ENCODE measurements at places on chromosomes 3 and 15.
A peak's percentile ranks its signal among the peaks of the same experiment; 100 is the strongest.

DNA sequence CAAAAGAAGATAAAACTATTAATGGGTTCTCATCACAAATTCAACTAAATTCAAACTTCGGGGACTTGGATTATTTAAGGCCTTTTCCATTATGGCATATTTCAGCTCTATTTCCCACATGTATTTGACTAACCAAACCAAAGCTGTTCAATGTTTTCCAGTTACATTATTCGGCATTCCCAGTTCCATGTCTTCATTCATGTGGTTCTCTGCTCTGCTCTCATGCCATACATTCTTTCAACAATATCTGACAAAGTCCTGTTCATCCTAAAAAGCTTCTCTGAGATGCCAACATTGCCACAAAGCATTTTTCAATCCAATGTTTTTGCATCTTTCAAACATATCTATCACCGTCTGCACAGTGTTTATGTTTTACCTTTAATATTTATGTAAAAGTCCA, 141.4 kb downstream of the GREM1 start:
- no peak for DNase-seq

DNA sequence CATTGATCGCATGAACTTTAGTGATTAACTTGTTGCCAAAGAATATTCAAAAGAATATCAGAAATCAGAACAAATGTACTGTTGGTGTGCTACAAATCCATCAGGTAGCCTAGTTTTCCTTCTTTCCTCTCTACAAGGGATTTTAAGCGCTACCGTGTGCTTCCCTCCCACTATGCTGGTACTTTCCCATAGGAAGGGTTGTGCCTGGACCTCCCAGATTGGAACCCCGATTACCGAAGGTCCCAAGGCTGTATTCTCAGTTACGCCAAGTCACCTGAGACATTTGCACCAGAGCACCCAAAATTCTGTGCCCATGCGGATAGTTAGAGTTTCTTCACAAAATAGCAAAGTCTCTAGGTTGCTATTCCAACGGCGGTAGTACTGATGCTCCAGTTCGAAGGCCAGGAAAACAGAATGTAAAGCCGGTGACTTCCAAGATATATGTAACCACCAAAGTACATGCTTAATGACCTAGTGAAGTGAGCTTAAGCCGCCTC, 23.4 kb upstream of the GATM start:
- peak; percentile 31 for DNase-seq

DNA sequence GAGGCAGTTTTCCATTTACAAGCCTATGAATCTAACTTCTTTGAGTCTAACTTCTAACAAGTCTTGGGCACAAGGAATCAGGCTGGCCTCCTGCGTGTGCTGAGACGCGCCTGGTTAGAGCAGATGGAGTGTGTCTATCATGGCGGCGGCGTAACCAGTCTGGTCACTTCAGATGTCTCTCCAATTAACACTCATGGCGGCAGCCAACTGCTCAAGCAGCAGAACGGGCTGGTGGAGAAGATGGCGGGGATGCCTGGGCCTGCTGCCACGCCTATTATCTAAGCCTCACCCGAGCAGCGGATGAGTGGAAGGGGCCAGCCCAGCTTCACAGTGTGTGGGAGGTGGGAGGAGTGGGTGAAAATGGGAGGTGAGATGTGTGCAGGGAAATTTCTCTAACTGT, 246.4 kb upstream of the TPRG1 start:
- no peak for DNase-seq

- no peak for DNase-seq
Measured at GRCh38 chr15:85035980-85036379, 54.3 kb downstream of the PDE8A start.

DNA sequence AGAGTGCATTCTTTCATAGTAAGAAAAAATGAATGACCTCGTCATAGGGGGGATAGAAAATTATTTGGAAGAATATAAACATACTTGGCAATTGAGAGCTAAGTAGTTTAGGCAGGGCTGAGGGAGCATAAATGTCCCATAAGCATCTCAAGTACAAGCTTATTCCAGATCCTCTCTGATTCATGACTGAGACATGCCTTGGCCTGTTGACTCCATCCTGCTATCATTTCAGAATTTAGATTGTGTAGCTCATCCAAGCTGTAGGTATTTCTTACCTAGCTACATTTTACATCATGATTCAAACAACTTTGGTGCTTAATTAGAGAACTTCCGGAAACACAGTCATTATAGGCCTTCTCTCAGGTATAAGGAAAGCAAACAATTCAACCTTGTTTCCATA, 12.3 kb downstream of the POGLUT1 start:
- no peak for DNase-seq

- DNase-seq, result no peak
Measured at GRCh38 chr3:180496995-180497394, 105.0 kb upstream of the TTC14 start.

GRCh38 chr15:20358779-20359414, 182.7 kb downstream of the GOLGA6L6 start:
- no peak for DNase-seq

DNA sequence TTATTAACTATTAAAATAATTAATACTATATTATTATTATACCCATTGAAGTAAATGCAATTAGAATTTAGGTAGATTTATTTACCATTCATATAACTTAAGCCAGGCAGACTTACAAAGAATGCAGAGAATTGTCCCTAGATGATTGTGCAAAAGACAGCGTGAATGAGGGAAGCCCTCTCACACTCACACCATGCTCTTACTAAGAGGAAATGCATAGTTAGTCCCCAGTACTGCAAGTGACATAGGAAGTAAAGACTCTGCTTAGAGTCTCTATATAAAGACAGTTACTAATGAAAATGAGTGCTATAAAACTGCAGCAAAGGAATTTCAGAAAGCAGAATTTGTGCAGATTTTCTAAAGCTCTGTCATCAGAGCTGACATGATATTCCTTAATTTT, 270.4 kb downstream of the ZBBX start:
- no peak for DNase-seq

GRCh38 chr3:40602778-40603385, 78.1 kb downstream of the ZNF621 start:
- no peak for DNase-seq

DNA sequence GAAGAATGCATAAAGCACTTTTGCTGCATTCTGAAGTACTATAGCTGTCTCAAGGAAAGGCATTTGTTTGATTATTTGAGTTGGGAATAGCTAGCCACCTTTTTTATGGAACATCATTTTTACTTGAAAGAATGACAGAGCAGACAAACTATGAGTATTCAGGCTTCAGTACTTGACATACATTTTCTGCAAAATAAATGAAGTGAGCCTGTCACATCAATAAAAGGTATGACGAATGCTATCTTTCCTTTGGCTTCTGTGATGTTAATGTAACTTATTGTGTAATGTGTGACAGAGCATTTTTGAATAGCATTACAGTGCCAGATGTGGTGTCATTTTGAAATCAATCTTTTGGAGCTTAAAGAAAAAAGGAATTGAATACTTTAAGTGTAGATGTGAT, 440.3 kb upstream of the ONECUT1 start:
- DNase-seq, result no peak
